Smooth muscle cell of trachea (primary cell): ENCODE measurements at places on chromosomes 4 and X. TPM values are rescaled to one million over a fixed set of nuclear protein-coding genes. Genes with fewer than 3 reads are reported as not detected.

MYL5 gene
- total RNA-seq: 16.6 and 23.0 TPM in 2 replicates

SRPX gene
- total RNA-seq: 291 and 389 TPM in 2 replicates

TLR1 gene
- total RNA-seq: 2.2 TPM in 2 replicates

GNRHR gene
- not detected in 2 replicates for total RNA-seq

CCNB3 gene
- total RNA-seq: under 0.01 and 0.17 TPM in 2 replicates

FGFBP2 gene
- total RNA-seq: not detected in 2 replicates

SLAIN2 gene
- total RNA-seq: 27.6 and 32.4 TPM in 2 replicates

CPLX1 gene
- 0.17 TPM in 1 of 2 replicates, not detected in the other for total RNA-seq

ANXA10 gene
- 1.5 and 4.2 TPM in 2 replicates for total RNA-seq

AREG gene
- total RNA-seq: 0.29 TPM in 1 of 2 replicates, not detected in the other

L1CAM gene
- 1.2 and 1.6 TPM in 2 replicates for total RNA-seq
